Hematopoietic multipotent progenitor cell (in vitro differentiated cells): ENCODE measurements at places on chromosomes 1 and 21.
A peak's percentile ranks its signal among the peaks of the same experiment; 100 is the strongest.

DNA sequence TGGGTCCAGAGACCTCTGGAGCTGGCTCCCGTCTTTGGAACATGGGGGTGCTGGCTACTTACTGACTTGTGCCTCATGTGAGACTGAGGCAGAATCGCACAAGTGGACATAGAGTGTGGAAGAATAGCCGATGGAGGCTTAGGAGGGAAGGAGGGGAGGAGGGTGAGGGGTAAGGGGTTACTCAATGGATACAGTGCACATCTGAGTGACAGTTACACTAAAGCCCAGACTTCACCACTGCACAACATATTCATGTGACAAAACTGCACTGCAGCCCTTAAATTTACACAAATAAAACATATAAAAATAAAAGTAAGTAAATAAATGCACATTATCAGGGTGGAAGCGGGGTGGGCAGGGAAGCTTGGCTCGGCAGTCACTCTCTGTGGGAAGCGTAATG lies 197.7 kb upstream of the RAB4A start:
- no peak for DNase-seq

- no peak for DNase-seq
Observed at GRCh38 chr1:9878404-9878803, 31.7 kb downstream of the CTNNBIP1 start.

DNA sequence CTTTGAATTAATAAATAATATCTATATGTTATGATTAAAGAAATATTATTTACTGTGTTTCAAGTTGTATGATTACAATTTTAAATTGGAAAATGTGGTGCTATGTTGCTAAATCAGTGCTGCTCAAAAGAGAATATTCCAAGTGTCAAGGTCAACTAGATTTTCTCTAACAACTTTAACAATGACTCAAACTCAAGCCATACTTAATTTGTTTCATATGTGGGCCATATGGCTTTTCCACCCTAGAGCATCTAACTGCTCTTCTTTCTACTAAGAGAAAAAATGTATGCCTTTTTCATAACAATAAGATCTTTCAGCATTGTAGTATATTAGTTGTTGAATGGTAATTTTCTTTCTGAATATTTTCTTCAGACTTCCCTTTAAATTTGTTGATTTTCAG lies 8.3 kb upstream of the SYT14 start:
- DNase-seq, result no peak

DNA sequence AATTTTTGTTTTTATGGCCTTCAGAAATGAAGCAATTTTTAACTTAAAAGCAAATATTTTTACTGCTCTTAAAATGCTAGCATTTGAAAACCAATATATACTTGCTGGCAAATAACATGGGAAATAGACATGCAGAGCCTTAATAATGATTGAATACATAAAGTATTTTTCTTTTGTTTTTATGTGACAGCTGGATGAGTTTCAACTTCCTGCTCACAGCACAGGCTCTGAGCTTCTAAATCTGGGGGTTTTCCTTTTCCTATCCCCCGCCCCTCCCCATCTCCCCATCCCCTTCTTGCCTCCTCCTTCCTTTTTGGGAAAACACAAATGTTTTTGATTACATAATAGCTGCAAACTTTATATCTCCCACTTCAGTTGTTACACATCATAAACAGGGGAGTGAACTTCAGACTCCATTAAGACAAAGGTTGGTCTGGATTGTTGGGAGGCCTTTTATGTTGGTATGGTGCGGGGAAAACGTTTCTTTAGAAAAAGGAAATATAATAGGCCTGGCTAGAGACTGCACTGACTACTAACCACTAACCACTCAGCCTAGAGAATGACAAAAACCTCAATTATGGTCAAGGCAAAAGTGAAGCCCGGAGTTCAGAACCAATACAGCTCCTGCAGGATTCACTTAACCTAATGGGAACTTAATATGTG lies 116.1 kb upstream of the GORAB start:
- no peak for DNase-seq

DNA sequence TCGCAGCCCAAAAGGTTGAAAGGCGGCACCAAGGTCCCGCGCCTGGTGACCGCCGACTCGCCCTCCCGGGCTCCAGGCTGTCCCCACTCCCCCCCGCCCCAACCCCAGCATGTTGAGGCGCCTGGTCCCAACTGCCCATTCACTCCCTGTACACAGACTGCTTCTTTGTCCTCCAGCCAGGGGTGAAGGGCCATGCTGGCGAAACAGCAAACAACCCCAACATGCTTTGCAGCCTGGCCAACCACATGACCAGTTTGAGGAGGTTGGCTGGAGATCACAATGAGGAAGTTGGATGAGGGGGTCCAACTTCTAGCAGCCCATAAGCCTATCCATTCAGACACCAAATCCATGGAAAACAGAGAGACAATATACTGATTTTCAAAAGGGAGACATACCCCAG lies 13.5 kb downstream of the PDE9A start:
- no peak for DNase-seq

GRCh38 chr1:201827321-201828216 lies 1.4 kb upstream of the IPO9 start:
- DNase-seq, result no peak

DNA sequence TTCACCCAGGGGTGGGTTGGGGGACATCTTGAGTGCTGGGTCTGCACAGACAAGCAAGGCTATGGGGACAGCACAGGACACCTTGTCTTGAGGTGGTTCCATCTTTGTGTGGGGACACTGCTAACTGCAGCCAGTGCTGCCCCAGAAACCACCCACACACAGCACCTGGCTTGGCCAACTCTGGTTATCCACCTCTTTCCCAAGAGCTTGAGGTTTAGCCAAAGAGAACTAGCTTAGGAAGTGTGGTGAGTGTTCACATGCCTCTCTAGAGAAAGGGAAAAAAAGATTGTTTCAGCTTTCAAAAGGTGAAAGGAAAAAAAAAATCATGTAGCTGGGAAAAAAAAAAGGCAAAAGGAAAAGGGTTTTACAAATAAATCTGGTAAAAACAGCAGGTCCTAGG lies 32.4 kb downstream of the BCAR3 start:
- no peak for DNase-seq

DNA sequence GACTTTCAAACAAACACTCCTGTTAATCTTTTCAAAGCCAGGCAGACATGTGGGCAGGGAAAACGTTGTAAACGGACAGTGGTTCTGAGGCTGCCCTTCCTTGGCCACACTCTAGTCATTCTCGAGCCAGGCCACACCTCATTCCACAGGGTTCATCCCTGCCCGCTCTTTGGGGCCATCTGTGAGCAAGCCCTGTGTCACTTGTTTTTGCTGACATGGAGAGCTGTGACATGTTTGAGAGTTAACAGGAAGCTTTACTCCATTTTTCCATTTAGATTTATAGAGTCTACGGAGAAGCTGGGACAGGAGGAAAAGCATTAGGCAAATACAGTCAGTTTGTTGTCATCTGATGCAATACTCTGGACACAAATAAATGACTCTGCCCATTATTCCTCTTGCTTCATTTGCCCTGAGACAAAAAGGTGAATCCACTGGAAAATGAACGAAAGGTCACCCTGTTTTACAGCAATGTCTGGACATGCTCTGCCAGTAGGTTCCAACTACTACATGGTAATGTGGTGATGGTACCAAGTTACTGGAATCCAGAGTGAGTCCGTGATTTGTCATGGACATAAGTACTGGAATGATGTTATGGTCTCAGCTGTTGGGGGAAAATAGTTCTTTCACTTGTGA lies 126.9 kb downstream of the CLIC6 start:
- no peak for DNase-seq

- no peak for DNase-seq
Observed at GRCh38 chr1:58084266-58084665, 462.3 kb downstream of the OMA1 start.

DNA sequence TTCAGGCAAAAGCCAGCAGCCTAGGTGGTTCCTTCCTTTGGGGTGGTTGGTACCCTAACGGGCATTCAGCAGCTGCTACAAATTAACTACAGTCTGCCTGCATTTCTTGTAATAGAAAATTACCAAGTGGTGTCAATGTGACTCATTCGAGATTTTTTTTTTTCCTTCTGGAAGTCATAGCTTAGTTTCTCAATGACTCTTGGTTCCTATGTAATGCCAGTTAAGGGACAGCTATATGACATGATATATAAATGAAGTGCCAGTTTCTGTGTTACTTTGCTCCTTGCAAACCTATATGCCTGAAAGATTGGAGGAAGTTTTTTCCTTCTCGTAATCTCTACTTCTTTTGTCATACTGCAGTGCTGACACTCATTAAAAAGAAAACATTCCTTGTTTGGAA lies 2.6 kb downstream of the MGST3 start:
- no peak for DNase-seq

GRCh38 chr1:101995984-101996745 lies 561 bp downstream of the OLFM3 start:
- DNase-seq, result no peak

DNA sequence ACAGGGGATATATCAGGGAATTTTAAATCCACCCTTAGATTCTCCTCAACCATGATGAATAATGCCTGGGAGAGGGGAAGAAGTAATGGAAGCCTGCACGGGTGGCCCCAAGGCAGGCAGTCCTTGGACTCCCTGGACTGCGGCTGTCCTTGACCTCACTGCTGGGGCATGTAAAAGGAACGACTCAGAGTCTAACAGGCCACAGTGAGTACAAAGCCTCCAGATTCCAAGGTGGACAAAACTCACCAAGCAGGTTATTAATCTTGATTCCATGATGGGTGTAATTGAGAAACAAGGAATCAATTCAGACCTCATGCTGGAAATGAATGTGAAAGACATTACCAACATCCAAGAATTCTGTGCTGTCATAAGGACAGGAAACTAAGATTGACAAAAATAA lies 13.0 kb upstream of the ARHGAP29 start:
- no peak for DNase-seq

GRCh38 chr1:184598403-184599193 lies 156.1 kb downstream of the EDEM3 start:
- no peak for DNase-seq

DNA sequence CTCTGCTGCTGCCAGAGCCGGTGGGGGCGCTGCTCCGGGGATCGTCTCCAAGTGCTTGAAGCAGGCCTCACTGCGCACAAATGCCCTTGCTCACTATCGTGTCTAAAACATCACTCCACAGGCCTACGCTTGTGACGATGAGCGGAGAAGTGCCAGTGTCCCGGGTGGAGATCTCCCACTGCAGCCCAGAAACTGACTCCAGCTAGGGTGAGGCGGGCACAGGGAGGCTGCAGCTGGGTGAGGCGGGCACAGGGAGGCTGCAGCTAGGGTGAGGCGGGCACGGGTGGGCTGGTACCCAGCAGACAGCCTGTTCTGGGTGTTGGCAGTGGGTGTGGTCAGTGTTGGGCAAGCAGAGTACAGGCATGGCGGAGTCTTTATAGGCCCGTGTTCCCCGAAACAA lies 22.7 kb upstream of the PDXK start:
- DNase-seq, result no peak

- no peak for DNase-seq
Observed at GRCh38 chr21:15009837-15010363, 54.9 kb downstream of the NRIP1 start.

DNA sequence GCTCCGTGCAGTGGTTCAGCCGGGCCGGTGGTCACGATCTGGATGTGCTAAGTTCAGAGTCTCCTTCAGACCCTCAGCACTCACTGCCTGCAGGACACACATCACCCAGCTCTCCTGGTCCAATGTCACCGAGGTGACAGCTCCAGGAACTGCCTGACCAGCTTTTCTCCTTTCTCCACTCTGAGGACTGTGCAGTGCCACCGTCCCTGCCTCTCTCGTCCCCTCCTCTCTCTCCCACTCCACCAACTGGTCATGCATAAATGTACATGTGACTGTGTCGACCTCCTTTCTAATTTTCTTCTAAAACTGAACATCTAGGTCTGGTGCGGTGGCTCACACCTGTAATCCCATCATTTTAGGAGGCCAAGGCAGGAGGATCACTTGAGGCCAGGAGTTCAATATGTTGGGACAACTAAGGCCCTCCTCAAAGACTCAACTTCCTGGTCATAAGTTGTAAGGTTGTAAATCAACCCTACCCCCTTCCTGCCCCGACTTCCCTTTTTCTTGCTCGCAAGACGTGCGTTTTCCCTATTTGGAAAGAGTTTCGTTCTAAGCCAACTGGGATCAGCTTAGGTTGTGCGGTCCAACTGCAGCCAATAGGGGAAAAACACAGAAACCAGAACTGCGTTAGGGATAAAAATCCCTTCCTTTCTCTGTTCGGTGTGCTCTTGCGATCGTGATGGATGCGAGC lies 53.1 kb downstream of the MEGF6 start:
- no peak for DNase-seq

- DNase-seq, result no peak
Observed at GRCh38 chr1:207156095-207156494, 52.1 kb downstream of the C4BPA start.

DNA sequence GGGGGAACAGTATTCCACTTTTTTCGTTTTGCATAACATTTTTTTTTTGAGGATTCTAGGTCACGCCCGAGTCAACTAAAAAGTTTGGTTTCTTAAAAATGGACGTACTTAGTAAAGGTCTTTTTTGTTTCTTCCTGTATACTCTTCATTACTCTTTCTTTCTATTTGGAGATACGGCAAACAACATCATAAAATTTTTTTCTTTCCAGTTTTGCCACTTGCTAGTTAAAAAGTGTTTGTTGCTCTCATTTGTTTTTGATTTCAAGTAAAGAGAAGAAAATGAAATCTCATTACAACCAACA lies 788 bp upstream of the MPC2 start:
- DNase-seq, result no peak

- DNase-seq, result peak; percentile 63
Observed at GRCh38 chr1:229254910-229255541, 15.9 kb upstream of the RAB4A start.

DNA sequence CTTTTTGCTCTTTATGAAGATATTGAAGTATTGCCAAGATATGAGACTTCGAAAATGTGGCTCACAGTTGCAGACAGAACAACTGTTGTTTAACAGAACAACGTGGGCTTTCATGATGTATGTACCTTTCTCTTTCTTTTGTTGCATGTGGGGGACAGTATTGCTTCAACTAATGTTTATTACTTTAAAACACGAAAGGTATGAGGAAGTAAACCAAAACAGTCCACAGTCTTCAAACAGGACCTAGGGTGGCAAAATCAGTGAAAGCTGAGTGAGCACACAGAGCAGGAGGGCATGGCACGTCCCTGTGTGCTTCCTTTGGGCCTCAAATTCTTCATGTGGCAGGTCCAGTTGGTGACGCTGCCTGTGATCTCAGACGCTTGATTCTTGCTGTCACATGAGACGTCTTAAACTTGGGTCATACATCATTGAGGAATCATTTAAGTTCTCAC lies 7.8 kb upstream of the CHAF1B start:
- DNase-seq, result no peak

GRCh38 chr1:168053681-168054080 lies 83.0 kb downstream of the GPR161 start:
- no peak for DNase-seq

- DNase-seq, result no peak
Observed at GRCh38 chr1:118253053-118253915, 68.3 kb upstream of the SPAG17 start.
